Karpas-422 (cell line): ENCODE measurements at places on chromosomes 1 and 21. TPM values are rescaled to one million over a fixed set of nuclear protein-coding genes. Genes with fewer than 3 reads are reported as not detected.

DNA sequence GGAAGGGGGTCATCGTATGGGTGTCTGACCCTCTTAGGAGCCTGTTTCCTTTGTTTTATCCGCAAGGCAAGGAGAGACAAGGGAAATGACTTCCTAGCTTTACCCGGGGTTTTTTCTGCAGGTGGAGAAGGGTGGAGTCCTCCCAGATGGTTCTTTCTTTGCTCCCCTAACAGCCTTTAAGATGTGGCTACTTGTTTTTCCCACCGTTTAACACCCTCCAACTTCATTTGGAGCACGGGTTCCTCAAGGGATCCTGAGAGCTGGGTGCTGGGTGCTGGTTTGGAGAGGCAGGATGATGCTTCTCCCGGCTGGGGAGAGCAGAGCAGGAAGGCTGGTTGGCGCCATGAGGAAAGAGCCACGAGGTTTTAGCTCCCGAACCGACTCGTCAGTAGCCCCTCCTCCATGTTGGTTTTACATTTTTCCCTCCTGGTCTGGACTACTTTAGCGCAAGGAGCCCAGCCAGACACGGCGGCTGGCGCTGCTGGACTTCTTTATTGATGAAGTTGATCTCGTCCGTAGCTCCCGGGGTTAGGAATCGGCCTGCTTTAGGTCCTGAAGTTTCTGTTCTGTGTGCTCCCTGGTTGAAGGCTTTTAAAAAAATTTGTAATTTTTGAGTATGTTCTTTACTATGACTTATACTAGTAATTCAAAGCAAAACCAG lies 1.4 kb downstream of the UCK2 start:
- peak; percentile 86 for DNase-seq

The AJAP1 gene
- not detected in 2 replicates for total RNA-seq

- DNase-seq = no peak
Measured at GRCh38 chr21:33514229-33514628, 22.7 kb upstream of the DNAJC28 start.

The MTARC1 gene
- total RNA-seq = 0.04 TPM in 1 of 2 replicates, not detected in the other
